ENCODE measurements at places on chromosomes 5 and 9.
A peak's percentile ranks its signal among the peaks of the same experiment; 100 is the strongest.

DNA sequence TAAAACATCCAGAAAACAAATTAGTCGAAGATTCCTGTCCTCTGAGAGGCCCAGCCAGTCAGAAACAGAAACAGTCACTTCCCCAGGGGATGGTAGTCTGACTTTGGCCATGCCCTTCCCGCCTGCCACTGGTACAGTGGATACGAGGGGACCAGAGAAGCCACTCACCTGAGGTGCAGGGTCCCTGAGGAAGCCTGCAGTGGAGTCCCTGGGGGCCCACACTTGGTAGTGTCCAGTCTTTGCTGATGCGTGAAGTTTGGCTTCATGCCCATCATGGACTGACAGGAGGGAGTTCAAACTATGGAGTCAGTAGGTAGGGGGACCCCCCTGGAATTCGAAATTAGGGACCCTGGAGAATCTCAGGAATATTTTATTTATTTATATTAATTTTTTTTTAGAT, 147.5 kb downstream of the DAB2IP start:
- no peak for DNase-seq

DNA sequence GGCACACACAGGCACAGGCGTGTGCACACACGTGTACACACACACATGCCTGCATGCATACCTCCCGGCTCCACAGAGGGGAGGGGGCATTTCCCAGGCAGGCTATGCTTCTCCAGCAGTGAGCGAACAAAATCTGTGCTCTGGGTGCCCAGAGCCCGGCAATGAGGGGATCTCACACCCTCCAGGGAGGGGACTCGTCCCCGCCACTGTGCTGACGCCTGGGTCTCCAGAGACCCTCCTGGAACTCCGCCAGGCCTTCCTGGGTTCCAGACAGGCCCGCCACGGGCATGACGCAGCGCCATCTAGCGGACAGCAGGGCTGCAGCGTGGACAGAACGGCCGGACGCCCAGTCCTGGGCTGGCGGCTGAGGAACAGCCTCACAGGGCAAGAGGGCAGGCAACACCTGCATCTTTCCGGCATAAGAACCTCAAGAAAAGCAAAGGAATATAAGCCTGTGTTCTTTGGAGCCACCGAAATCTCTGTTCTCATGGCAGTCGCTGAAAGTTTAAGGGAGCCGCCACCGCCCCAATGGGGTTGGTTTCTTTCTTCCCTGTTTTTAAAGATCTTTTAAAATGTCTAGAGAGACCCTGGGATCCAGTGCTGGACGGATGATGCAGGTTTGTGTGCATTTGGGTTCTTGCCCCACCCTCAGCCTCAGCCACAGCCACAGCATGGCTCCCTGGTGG, 135.6 kb upstream of the PPP1R26 start:
- DNase-seq: no peak

GRCh38 chr5:132086277-132086794, 12.7 kb downstream of the CSF2 start:
- peak; percentile 32 for DNase-seq

GRCh38 chr5:168580227-168580508, 1.0 kb upstream of the PANK3 start:
- no peak for DNase-seq

DNA sequence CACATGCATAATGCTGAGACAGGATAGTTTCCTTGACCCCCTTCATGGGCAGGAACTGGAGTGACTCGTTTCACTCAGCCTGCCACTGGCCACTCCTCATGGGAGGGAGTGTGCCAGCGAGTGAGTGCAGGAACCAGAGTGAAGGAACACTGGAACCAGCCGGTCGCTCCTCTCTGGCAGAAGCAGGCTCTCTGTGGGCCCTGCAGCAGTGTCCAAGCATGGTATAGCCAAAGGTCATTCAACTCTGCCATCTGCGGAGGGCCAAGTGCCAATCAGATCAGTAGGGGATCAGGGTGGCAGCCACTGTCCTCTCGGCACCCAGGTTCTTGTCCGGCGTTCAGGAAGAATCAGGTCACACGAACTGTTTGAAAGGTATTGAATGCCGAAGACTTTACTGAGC, 169.3 kb upstream of the PPP1R2B start:
- no peak for DNase-seq

DNA sequence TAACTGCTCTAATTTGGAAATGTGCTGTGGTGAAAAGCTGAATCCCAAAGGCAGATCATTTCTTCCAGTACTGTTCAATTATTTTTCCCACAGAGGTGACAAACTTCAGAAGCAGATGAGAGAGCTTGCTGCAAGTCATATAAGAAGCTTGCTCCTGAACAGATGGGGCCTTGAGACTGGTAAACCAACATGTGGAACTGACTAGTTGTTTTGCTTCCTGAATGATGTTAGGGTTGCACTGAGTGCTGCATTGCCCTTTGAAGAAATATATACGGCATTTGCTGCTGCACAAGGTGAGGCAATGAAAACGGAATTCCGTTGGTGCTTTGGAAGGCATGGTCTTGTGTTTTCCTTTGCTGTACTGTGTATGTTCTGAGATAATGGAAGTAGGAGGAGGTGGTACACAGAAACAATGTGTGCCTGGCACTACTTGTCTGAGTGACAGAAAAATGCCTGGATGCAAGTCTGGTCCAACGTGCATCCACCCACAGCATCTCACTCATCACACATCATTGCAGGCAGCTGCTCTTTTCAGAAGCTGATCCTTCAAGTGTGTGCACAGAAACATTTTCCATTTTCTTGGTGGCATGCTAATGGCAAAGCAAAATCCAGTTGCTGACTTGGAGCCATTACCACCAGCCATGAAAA, 76.9 kb downstream of the ANKH start:
- DNase-seq: no peak

DNA sequence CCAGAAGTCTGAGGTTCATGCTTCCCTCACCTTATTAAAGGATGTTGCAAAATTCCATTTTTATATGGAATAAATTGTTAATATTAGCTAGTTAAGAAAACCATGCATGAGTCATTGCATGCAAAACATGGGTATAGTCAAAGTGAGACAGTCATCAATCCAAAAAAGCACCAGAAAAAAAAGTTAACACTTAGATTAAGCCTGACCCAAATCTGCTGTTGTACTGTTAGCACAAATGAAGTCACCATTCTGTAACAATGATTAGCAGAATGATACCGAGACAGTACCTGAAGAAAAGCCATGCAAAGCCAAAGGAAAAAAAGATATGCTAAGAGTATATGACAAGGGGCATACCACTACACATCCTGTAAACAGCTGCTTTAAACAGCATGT, 49.5 kb downstream of the PKD2L2 start:
- no peak for DNase-seq

DNA sequence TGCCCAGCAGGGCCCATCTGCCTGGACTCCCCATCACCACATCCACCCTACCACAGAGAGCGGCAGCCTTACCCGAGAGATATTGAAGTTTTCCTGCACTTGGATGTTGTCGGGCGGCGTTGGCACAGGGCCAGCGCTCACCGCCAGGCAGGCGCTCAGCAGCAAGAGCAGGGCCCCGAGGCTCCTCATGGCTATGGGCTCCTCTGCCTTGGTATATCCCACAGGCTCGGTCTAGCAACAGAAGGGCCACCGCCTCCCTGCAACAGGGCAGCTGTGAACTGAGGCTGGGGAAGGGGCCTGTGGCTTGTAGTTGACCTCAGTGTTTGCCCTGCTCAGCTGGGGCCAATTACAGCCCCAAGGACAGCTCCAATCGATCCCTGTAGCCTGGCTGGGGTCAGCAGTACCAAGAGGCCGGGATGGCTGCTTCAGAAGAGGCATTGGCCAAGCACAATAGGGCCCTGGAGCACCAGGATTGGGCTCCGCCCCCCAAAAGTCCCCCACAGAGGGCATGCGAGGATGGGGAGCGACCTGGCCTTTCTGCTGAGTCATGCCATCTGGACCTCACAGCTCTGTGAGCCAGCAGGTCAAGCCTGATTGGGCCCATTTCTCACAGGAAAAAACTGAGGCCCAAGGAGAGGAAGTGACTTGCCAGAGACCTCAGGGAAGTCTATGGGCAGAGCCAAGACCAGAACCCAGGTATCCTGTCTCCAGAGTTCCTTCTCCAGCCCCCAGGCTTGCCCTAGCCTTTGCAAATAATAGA, at the start of gene AMBP:
Gene AMBP (minus strand): TSS at position 280 of the 760 bp plus-strand sequence. CDS start 91 bp downstream, at position 189.
- DNase-seq: no peak

DNA sequence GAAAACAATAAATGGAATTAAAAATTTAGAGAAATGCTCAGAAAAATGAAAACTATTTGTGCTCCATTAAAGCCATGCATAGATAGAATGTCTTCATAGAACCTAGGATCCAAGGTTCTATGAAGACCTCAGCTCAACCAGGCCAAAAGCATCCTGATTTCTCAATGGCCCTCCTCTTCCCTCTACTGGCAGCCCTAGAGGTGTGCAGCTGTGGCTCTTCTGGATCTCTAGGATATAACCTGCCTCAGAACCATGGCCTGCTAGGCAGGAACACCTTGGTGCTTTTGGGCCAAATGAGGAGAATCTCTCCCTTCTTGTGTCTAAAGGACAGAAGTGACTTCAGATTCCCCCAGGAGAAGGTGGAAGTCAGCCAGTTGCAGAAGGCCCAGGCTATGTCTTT, 15.1 kb downstream of the IFNA1 start:
- DNase-seq: no peak

DNA sequence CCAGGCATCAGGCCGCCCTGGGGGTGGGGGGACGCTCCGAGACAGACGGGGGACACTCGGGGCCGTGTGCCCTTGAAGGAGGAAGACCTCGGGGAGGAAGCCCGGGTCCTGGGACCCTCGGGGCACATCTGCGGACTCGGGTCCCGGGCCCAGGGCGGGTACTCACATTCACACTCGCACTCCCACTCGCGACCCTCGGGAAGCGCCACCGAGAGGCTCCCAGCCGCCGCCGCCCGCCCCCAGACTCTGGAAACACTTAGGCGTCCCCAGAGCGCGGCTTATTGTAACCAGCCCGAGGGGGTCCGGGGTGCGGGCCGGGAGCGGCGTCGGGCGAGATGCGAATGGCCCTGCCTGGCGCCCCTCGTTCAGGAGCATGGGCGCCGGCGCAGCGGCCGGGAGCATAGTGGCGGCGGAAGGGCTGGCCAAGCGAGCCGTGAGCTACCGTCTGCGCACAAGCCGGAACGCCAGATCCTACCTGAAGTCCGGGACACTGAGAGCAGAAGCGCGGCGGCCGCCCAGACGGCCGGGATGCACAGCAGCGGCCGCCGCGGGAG, 559 bp downstream of the ROR2 start:
- no peak for DNase-seq

DNA sequence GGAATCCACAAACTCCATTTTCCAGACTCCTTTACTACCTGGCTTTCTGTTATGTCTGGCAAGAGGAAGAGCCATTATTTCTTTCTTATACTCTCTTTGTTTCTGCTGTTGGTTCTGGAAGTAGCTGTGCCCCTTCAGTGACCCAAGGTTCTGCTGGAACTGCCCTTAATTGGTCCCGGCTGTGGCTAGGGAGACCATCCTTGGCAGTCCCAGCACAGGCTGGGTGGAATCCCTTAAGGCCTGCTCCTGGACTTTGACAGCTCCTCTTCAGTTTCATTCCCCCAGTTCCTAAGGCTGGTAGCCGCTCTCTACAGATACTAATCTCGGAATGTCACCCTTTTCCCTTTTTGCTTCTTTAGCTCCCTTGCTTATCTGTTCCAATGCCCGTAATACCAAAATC, 81.9 kb upstream of the GLIS3 start:
- DNase-seq: no peak

- DNase-seq: no peak
Measured at GRCh38 chr5:96157077-96157780, 195.6 kb upstream of the ELL2 start.

- DNase-seq: no peak
Measured at GRCh38 chr5:73299665-73300336, 126.8 kb downstream of the TMEM174 start.

GRCh38 chr5:66989781-66990180, 206.8 kb downstream of the CD180 start:
- no peak for DNase-seq

- DNase-seq: no peak
Measured at GRCh38 chr9:133463234-133463863, 3.6 kb downstream of the CACFD1 start.

DNA sequence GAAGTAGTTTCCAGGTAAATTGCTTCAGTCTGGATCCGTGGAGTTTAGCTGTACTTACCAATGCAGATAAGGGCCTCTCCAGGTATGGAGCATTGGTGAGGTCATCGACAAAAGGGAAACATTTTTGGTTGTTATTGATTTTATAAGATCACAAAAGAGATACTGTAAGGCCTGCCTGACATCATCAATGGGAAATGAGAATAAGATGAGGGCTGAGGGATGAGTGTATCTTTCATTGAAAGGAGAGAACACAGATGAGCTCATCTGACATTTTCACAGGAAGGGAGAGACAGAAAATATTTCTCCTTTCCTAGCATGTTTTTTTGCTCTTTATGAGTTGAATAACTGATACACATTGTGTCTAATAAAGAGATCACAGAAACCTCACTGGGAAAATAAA, 233.6 kb downstream of the SAXO1 start:
- DNase-seq: no peak

GRCh38 chr5:14944350-14944739, 72.8 kb upstream of the ANKH start:
- DNase-seq: no peak

GRCh38 chr5:77942578-77943239, 166.6 kb upstream of the TBCA start:
- DNase-seq: no peak

DNA sequence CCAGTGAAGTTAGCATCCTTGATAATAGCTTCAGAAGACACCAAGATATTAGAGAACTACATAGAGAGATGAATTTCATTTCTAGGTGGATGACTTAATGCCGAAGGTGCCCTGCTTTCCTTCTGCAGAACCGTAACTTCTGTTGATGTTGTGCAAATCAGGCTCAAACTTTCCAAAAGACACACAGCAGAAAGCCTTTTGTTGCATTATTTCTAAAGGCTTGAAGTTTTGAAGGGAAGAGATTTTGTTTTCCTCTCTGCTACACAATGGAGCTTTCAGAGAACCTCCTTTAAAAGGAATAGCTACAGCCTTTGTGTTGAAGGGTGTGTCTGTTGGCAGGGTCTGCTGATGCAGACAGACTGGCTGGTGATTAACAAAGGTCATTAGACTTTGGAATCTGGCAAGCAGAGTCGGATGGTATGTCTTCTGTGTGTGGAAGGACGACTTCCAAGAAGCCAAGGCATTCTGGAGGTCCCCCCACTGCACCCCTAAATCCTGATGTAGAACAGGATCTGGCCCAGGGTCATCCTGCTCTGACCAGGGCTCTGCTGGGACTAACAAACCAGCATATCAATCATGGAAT, 57.8 kb downstream of the ZNF462 start:
- no peak for DNase-seq

DNA sequence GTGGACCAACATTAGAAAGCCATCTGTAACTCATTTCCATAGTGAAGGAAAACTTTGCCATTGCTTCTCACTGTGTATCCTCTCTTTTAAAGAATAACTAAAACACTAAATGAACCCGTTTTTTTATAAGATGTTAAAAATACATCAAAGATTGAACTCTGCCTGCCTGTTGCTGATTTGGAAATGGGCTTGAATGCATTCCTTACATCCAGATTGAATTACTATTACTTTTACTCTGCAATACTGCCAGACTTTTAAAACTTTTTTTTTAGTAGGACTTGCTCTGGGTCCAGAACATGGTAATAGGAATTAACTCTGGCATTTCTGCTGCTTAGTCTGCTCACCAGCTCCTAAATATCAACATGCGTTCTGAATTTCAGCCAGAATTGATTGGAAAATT, 176.8 kb upstream of the PAPPA start:
- DNase-seq: no peak

- DNase-seq: no peak
Measured at GRCh38 chr5:155053501-155053900, 39.9 kb downstream of the KIF4B start.

Data from brain pericyte (primary cell).